ENCODE measurements at places on chromosomes 6 and 20. TPM values are rescaled to one million over a fixed set of nuclear protein-coding genes. Genes with fewer than 3 reads are reported as not detected.
A peak's percentile ranks its signal among the peaks of the same experiment; 100 is the strongest.

DNA sequence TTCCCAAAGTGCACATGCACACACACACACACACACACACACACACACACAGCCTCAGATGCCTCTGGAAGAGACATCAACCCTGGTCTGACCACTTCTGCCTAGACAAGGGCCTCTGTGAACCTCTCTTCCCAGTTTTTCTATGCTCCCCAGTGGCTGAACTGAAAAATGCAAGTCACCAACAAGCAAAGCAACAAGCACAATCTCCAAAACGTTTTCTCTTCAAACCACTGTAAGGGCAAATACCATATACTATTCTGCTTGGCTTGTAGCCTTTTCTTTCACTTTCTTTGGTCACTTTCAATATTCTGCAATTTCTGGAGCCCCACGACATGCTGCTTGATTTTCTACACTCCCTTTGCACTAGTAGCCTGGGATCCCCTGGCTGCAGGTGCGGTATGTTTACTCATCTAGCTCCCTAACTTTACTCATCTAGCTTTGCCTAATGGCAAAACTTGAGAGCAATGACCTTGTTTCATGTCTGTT, 121.4 kb upstream of the DST start:
- peak overlapping the region; percentile 56 for H3K27ac ChIP-seq
- H3K36me3 ChIP-seq: no peaks in the 10 kb centered on the region
- H3K4me1 ChIP-seq: peaks cover 71% of the 10 kb centered on the region

DNA sequence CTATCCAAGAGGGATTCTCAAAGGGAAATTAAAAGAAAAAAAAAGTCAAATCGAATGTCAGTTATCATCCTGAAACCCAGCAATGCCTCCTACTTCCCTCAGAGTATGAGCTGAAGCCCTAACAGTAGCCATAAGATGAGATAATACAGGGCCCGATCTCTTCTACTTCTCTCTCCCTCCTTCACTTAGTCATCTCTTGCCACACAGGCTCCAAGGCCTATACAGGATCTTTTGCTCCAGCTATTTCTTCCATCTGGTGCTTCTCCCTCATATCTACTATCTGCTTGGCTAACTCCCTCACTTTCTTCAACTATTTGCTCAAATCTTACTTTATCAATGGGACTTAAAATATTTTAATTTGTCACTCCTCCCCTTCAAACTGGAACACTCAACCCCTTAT, 215.3 kb downstream of the RNGTT start:
- H3K36me3 ChIP-seq: no peaks in the 10 kb centered on the region
- H3K27me3 ChIP-seq: no peaks in the 10 kb centered on the region
- no peak overlapping the region for H3K27ac ChIP-seq
- no peaks in the 10 kb centered on the region for H3K4me1 ChIP-seq
- H3K4me3 ChIP-seq: no peak overlapping the region

DNA sequence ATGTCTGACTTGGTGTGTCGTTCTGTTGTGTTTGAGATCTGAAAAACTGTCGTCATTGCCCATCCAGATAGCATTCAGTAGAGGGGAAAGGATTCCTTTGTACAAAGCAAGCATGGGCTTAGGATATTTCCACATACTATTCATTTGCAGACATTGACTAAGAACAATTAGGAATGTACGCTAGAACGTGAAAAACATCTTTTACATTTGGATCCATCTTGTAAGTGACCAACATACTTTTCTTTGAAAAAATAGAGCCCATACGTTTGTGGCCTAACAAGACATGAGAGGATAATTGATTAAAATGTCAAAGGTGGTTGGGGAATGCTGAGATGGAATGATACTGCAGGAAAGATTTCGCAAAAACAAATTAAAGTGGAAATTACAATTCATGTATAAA, 225.8 kb upstream of the QKI start:
- no peaks in the 10 kb centered on the region for H3K36me3 ChIP-seq
- no peak overlapping the region for H3K4me3 ChIP-seq
- H3K4me1 ChIP-seq: peaks cover 21% of the 10 kb centered on the region
- no peaks in the 10 kb centered on the region for H3K27me3 ChIP-seq
- no peak for DNase-seq

DNA sequence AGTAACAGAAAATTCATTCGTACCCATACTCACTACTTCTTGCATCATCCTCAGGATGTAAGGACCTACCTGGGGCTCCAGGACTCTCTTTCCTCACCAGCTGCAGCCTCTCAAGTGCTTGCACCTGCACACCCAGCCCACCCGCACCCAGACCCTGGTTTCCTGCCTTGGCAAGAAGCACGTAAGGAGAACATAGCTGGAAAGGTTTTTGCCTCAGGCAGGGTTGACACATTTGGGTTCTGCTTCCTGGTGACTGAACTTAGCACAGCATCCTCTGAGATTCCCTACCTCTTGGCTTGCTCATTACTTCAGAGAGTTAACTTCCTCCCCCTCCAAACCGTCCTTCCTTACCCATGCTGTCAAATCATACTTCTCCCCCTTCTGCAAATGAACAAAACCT, 556.9 kb downstream of the CD83 start:
- no peaks in the 10 kb centered on the region for H3K27me3 ChIP-seq
- no peak for DNase-seq
- peaks cover 13% of the 10 kb centered on the region for H3K4me1 ChIP-seq
- H3K27ac ChIP-seq: no peak overlapping the region
- H3K36me3 ChIP-seq: no peaks in the 10 kb centered on the region

- peaks cover 33% of the 10 kb centered on the region for H3K36me3 ChIP-seq
- H3K4me3 ChIP-seq: no peak overlapping the region
- no peaks in the 10 kb centered on the region for H3K27me3 ChIP-seq
- DNase-seq: no peak
Observed at GRCh38 chr20:49132995-49133478, 55.1 kb downstream of the STAU1 start.

GRCh38 chr6:225121-225721, 67.1 kb upstream of the DUSP22 start:
- no peak for DNase-seq
- no peaks in the 10 kb centered on the region for H3K36me3 ChIP-seq
- peak overlapping the region; percentile 25 for H3K4me3 ChIP-seq
- H3K27ac ChIP-seq: no peak overlapping the region

DNA sequence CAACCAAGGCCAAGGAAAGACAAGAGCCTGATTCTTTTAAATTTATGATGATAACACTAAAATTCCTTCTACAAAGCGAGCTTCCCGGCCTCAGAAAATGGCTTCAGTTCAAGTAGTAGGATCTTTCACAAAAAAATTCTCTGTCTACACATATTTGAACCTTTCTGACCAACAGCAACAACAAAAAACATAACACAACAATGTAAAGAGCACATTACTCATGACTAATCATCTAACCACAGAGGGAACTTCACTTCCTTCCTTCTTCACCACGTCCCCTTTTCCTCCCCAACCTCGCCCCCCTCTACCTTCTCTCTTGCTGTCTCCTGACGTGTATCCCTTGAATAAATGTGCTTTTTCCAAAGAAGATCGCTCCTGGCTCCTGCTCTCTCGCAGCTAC, 228.2 kb downstream of the MYLK4 start:
- H3K36me3 ChIP-seq: no peaks in the 10 kb centered on the region
- no peak overlapping the region for H3K27ac ChIP-seq
- H3K27me3 ChIP-seq: no peaks in the 10 kb centered on the region
- no peaks in the 10 kb centered on the region for H3K4me1 ChIP-seq
- no peak for DNase-seq
- H3K4me3 ChIP-seq: no peak overlapping the region

DNA sequence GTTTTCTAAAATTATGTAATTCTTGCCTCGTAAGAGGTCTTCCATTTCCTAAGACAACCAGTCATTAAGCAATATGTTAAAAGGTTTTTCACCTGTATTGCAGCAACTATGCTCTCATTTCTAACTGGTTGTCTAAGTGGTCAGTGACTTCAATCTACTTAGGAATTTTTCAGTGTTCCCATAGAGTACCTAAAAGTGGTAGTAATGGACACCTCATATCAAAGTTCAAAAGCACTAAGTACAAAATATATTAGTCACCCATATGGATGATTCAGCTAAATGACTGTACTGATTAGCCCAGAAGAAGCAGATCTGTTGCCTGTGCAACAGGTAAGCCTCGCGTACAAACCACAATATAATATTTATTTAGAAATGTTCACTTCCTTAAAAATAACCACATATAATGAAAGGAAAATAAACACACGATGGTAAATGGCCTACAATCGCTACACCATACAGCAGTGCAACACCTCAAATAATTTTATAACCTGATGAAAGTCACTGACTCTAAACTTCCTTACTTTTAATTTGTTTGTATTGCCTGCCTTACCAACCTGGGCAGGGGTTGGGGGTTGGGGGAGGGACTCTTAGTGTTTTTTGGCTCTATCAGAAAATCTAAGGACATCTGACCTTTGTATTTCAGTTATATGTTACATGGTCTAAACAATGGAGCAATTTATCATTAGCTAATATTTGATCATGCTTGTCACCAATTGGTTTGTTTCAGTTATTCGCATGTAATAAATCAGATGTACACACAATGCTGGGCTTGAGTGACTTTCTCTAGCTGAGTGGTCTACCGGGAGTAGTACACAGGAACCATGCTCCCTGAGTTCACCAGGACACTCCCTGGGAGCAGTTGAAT, 105.9 kb downstream of the HIVEP2 start:
- H3K27me3 ChIP-seq: no peaks in the 10 kb centered on the region
- no peak overlapping the region for H3K27ac ChIP-seq
- peaks cover 50% of the 10 kb centered on the region for H3K4me1 ChIP-seq
- no peaks in the 10 kb centered on the region for H3K36me3 ChIP-seq
- no peak overlapping the region for H3K4me3 ChIP-seq

- H3K27me3 ChIP-seq: no peaks in the 10 kb centered on the region
- H3K4me3 ChIP-seq: peak within 1 kb of the TSS; percentile 81
- H3K4me1 ChIP-seq: peaks cover 51% of the 10 kb centered on the region
- H3K27ac ChIP-seq: peak within 1 kb of the TSS; percentile 98
- DNase-seq: peak; percentile 84
Observed at GRCh38 chr20:63739130-63740069, at the start of gene SLC2A4RG. TSS of gene SLC2A4RG (plus strand) at chr20:63739776. CDS start at chr20:63739913, 137 bp downstream.

- DNase-seq: peak; percentile 39
- no peaks in the 10 kb centered on the region for H3K27me3 ChIP-seq
- peak overlapping the region; percentile 89 for H3K4me3 ChIP-seq
- H3K27ac ChIP-seq: peak overlapping the region; percentile 91
- H3K4me1 ChIP-seq: peaks cover 29% of the 10 kb centered on the region
- no peaks in the 10 kb centered on the region for H3K36me3 ChIP-seq
Observed at GRCh38 chr20:25623225-25623735, 534 bp downstream of the NANP start.

GRCh38 chr6:159061805-159062563, 17.2 kb upstream of the TAGAP start:
- H3K36me3 ChIP-seq: no peaks in the 10 kb centered on the region
- peaks cover 62% of the 10 kb centered on the region for H3K27me3 ChIP-seq
- no peak overlapping the region for H3K4me3 ChIP-seq
- H3K27ac ChIP-seq: no peak overlapping the region
- DNase-seq: no peak

DNA sequence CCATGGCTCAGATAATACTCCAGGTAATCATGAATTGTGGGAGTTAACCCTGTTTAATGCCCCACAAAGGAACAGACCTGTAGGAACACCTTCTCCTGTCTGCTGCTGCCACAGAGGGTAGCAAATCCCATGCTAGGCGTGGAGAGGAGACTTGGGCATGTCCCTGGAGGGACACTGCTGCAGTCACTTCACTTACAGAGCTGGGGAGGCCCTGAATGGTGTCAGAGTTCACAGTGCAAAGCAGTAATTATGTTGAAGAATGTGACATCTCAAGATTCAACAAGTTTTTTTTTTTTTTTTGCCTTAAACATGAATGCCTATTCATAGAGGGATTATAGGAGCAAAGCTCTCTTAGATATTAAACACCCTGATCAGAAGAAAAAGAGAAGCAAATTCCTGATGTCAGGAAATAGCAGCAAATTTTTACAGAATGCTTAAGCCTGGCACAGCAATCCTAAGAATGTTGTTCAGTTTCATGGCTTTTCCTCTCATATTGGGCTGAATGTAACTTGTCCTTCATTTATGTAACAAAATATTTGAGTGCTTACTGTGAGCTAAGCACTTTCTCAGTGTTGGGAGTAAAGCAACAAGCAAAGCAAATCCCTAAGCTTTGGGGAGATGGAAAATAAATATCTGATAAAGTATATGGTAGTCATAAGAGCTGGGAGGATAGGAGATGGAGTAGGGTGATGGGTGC, 45.0 kb downstream of the CARMIL1 start:
- DNase-seq: no peak
- H3K27me3 ChIP-seq: no peaks in the 10 kb centered on the region
- peaks cover 19% of the 10 kb centered on the region for H3K4me1 ChIP-seq
- no peak overlapping the region for H3K27ac ChIP-seq
- no peak overlapping the region for H3K4me3 ChIP-seq

GRCh38 chr6:119523556-119523955, 174.0 kb upstream of the MAN1A1 start:
- H3K36me3 ChIP-seq: no peaks in the 10 kb centered on the region
- no peak overlapping the region for H3K4me3 ChIP-seq
- no peaks in the 10 kb centered on the region for H3K27me3 ChIP-seq
- H3K4me1 ChIP-seq: no peaks in the 10 kb centered on the region
- DNase-seq: no peak
- no peak overlapping the region for H3K27ac ChIP-seq

- H3K36me3 ChIP-seq: no peaks in the 10 kb centered on the region
- H3K4me1 ChIP-seq: no peaks in the 10 kb centered on the region
- no peaks in the 10 kb centered on the region for H3K27me3 ChIP-seq
- no peak overlapping the region for H3K4me3 ChIP-seq
Observed at GRCh38 chr6:93242049-93242448, 177.3 kb downstream of the EPHA7 start.

GRCh38 chr6:53651205-53651763, 14.3 kb downstream of the KLHL31 start:
- no peaks in the 10 kb centered on the region for H3K36me3 ChIP-seq
- H3K4me3 ChIP-seq: peak overlapping the region; percentile 65
- H3K27me3 ChIP-seq: peaks cover 12% of the 10 kb centered on the region
- peak overlapping the region; percentile 31 for H3K27ac ChIP-seq
- DNase-seq: no peak

GRCh38 chr6:162698440-162698839, 29.1 kb downstream of the PRKN start:
- no peaks in the 10 kb centered on the region for H3K36me3 ChIP-seq
- H3K27me3 ChIP-seq: no peaks in the 10 kb centered on the region
- peaks cover 12% of the 10 kb centered on the region for H3K4me1 ChIP-seq

DNA sequence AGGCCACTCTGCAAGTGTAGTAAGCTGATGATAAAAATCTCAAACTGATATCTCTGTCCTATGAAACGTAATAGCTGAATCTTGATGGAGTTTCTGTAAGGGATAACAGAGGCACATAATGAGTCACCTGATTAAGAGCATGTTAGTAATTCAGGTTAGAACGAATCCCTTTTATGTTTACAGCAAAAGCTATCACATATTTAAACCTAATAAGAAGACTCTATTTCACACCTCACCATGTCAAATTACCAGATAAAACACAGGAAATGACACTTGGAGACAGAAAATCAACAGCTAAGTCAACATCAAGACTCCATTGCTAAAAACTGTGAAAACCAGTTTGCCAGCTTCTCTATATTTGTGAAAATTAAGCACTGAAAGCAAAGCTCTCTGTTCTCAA, 11.8 kb downstream of the CST7 start:
- peaks cover 52% of the 10 kb centered on the region for H3K36me3 ChIP-seq
- H3K4me1 ChIP-seq: peaks cover 10% of the 10 kb centered on the region
- DNase-seq: no peak
- no peak overlapping the region for H3K27ac ChIP-seq
- no peaks in the 10 kb centered on the region for H3K27me3 ChIP-seq

Gene B3GAT2
- total RNA-seq: not detected

Gene MYCT1
- total RNA-seq: 15.0 TPM

Gene MUCL3
- total RNA-seq: not detected

Gene TCF19
- 2.8 TPM for total RNA-seq

Gene BPIFB4
- not detected for total RNA-seq

Gene LINC00237
- total RNA-seq: not detected

Gene GPX5
- not detected for total RNA-seq

Gene SCRT2
- not detected for total RNA-seq

Gene B3GALT4
- total RNA-seq: 7.5 TPM

Gene FAM184A
- 0.93 TPM for total RNA-seq
